ENCODE measurements at places on chromosomes 7 and 10.

DNA sequence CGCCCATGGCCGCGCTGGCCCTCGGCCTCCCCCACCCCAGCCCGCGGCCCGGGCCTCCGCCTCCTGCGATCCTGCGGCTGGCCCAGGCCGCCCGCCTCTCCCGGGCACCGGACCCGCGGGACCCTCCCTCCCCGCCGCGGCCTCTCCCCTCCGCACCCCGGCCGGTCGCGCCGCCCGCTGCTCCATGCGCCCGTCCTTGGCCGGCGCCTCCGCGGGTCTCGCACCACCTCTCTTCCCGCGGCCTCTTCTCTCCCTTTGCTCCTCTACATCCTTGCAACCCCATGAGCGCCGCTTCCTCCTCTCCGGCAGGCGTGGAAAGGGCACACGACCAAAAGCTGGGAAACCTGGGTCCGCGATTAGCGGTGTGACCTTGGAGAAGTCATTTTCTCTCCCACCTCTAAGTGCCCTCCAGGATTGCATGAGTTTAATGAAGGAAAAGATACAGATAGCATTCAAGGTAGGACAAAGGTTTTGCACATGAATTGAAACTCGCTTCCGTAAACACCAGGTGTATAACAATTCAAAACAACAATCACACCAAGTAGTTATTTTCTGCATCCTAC is 448 bp upstream of the SRPK2 start:
- DNase-seq: peak; percentile 31

- no peak for DNase-seq
These were observed 258.4 kb downstream of the EXOC4 start for GRCh38 chr7:133511252-133511651.

DNA sequence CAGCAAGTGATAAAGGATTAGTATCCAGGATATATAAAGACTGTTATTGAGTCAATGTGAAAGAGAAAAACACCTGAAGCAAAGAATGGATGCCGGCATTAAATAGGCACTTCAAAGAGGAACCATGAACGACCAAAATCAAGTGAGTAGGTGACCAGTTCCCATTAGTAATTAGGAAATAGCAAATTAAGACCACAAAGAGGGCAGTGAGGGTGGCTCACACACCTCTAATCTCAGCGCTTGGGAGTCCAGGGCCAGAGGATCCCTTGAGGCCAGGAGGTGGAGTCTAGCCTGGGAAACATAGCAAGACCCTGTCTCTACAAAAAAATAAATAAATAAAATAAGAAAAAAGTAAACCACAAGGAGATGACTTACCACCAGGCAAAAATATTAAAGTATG is 1.5 kb upstream of the ANTXRL start:
- DNase-seq: no peak

DNA sequence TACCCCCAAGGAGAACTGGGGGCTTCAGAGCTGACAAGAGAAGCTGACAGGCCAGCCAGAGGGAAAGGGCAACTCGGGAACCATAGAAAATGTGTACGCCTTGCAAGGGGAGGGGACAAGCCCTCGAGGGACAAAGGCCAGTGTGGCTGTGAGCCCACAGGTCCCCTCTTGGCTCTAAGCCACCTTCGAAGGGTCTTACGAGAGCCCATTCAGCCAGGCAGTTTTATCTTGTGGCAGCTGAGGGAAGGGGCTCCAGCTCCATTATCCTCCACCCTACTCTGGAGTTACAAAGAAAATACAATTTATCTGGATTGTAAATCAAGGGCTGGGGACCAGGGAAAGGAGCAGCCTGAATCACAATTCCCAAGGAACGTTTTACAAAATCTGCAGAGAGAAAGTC is 159.5 kb upstream of the ZMIZ1 start:
- DNase-seq: no peak
